ENCODE measurements at places on chromosomes 7 and 10. TPM values are rescaled to one million over a fixed set of nuclear protein-coding genes. Genes with fewer than 3 reads are reported as not detected.

DNA sequence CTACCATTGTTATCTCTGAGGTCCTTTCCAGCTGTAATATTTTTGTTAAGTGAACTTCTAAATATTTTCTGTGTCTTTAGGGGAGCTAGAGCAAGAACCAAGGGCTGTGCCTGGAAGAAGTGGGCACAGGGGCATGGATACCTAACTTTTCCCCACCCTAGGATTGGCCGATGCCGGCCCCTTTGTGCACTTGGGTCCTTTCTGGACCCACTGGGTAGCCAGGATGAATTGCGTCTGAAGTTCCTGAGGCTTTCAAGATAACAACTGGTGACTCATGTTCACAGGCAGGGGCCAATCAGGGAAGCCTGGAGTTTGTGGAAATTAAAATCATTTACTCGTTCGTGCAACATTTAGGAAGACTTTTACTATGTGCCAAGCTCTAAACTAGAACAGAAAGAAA is 758 bp downstream of the DPCD start:
- peak; percentile 36 for DNase-seq

DNA sequence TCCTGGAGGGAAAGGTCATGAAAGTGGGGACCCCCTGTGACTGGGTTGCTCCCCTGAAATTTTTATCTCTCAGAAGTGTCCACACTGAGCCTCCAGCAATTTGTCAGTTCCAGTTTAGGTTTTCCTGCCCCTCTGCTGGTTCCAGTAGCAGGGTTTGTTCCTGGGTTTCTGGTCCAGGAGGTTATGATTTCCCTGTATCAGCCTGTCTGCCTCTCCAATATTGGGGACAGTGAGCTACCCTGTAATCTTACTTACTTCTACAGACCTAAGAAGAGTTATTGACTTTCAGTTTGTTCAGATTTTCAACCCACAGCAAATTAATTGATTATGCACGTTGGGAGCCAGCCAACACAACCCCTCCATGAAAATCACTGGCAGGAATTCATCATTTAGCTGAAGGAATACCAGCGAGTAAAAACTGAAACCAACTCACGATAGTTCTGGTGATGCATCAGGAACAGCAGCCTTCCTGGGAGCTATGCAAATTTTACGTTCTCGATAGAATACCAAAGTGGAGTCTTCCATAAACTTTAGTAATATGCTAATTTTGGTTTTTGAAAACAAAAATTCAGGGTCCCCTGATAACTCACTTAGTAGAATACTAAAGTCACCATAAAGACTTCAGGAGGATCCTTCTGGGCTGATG is 31.3 kb upstream of the IL15RA start:
- no peak for DNase-seq

NUDT13 gene
- 2.1 TPM for total RNA-seq

GRCh38 chr7:135147341-135147898 is 452 bp upstream of the TMEM140 start:
- DNase-seq: no peak

- DNase-seq: no peak
These were observed at the start of gene SPAG6 for GRCh38 chr10:22345301-22346095. SPAG6 (plus strand) TSS chr10:22345496; CDS start chr10:22345612, 116 bp downstream.

STEAP1B gene
- total RNA-seq: 59.2 TPM

ZNF775 gene
- total RNA-seq: 3.8 TPM
